Fibroblast of pulmonary artery (primary cell): ENCODE measurements at places on chromosomes 2 and 18.

DNA sequence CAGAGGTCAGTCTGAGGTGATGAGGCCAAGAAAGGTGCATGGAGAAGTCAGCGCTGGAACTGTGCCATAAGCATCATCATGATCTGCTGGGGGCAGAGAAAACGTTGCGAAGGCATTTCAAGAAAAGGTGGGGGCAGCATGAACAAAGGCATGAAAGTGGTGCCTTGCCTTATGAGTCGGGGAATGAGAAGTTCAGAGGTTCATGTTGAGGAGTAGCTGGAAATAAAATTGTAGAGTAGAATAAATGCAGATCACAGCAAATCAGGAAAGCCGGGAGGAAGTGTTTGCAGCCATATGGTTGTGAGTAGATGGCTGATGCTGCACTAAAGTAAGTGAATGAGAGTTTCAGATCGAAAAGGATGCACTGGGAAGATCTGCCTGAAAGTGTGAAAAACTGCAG is 72.1 kb upstream of the ARL5A start:
- no peak for DNase-seq

- no peak for DNase-seq
These were observed 48.2 kb downstream of the RPL37A start for GRCh38 chr2:216546641-216547403.

DNA sequence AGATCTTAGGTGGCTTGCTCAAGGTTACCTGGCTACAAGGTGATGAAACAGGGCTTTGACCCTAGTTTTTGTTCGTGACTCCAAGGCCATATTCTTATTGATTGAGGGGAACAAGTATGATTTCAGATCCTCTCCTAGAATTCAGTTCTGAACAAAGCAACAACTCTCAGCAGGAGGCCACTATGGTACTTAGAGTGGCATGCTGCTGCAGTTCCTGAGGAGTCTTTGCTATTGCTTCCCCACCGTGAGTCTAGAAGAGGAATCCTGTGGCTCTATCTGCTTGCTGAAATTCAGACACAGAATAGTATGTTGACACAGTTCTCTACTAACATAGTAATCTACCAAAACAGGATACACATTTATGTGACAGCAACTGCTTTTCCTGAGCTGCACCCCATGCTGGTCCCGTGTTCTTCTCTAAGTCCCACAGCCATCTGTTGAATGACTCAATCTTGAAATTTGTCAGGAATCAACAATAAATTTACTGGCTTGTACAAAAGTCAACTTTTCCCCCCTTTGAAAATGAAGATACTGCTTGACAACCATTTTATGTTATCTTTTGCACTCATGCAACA is 4.1 kb downstream of the TGFBRAP1 start:
- peak; percentile 30 for DNase-seq

DNA sequence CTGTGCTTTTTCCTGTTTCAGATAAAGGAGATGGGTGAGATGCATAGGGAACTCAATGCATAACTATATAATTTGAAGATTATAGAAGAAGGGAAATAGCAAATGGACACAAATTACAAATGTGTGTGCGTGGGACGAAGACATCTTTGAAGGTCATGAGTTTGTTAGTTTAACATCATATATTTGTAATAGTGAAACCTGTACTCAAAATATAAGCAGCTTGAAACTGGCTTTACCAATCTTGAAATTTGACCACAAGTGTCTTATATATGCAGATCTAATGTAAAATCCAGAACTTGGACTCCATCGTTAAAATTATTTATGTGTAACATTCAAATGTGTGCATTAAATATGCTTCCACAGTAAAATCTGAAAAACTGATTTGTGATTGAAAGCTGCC is 16.4 kb upstream of the MSH2 start:
- DNase-seq, result no peak

DNA sequence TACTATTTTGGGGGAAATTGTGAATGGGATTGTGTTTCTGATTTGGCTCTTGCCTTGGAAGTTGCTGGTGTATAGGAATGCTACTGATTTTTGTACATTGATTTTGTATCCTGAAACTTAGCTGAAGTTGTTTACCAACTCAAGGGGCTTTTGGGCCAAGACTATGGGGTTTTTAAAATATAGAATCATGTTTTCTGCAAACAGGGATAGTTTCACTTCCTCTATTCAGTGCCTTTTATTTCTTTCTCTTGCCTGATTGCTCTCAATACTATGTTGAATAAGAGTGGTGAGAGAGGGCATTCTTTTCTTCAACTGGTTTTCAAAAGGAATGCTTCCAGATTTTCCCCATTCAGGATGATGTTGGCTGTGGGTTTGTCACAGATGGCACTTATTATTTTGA is 1383.8 kb upstream of the ACVR2A start:
- no peak for DNase-seq

DNA sequence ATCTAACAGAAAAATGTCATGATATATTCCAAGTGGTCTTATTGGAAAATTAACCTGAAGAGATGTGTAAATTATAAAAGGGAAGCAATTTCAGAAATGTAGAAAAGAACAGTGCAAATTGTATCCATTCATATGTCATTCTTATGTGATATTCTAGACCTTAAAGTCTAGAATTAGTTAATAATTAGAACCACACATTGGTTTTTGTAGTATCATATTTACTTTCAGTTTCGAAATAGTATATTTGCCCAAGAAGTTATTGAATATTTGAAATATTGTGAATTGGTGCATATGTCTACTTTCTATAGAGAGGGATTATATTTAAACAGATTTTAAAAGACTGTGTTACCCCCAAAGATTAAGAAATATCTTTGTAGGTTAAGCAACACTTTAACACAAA is 1348.6 kb upstream of the ACVR2A start:
- DNase-seq, result no peak

DNA sequence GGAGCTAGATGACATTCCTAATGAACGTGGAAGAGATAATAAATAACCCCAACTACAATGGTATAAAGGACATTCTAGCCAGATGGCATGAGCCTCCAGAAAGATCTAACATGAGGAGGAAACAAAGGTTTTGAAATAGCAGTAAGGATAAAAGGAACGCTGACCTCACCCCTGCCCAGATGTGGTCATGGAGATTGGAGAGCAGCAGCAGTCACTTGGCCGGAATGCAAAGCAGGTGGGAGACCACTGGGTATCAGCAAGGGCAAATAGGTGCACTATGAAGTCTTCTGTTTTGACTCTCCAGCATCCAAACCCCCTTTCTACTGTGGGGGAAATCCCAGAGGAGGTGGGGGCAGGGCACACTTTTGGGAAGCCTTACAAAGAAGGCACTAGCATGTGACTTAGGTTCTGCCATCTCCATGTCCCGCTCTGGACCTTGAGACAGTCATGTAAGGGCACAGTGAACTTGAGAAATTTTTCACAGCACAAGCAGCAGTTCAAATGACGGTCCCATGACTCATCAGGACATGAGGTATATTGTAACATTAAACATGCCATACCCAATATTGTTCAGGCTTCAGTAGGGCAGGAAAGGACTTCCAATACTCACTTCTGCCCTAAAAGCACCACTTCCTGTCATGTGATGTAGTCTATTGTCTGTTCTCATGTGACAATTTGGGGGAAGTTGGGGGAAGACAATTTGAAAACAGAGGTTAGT is 55.2 kb downstream of the METTL4 start:
- peak; percentile 94 for DNase-seq

GRCh38 chr2:176182671-176183070 is 5.8 kb upstream of the HOXD1 start:
- no peak for DNase-seq

GRCh38 chr2:196208915-196209314 is 37.5 kb upstream of the STK17B start:
- no peak for DNase-seq

GRCh38 chr2:36356298-36356989 is 866 bp downstream of the CRIM1 start:
- DNase-seq, result no peak

GRCh38 chr2:191950132-191950874 is 103.4 kb upstream of the CAVIN2 start:
- peak; percentile 66 for DNase-seq

DNA sequence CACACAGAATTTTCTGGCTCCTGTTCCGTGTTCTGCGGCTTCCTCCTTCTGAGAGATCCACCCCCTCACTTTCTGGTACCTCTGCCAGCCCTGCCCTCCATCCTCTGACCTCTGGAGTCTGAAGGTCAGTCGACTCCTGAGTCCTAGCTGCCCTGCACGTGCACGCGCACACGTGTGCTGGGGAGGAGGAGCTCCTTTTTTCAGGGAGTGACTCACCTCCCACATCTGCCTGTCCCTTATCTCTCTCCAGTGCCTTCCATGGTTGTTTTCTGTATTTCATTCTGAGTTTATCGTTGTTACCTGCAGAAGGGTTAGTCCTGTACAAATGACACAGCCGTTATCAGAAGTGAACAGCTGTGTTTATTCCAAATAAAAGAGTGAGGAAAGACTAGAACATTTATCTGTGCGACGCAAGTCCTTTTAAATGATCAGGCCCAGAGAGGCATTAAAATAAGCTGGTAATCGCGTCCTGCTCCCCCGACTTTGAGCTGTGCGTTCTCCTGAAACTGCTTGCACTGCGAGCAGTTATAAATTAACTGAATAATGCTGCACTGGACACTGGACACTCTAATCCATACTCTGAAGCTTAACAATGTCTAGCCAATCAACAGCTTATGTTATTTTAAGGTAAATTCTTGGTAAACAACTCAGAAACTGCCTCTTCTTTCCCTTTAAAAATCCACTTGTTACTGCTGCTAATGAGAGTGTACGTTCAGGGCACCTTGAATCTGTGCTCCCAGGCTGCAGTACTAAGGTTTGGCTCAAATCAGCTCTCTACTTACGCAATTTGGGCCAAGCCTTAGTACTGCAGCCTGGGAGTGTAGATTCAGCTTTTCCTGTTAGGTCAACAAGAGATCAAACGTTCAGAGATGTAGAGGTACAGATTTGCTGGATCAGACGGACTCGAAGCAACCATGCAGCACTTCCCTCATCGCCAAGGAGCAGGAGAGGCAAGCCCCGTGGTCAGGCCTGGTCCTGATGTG is 72.5 kb downstream of the GALR1 start:
- no peak for DNase-seq

GRCh38 chr18:59651071-59651470 is 46.2 kb downstream of the CCBE1 start:
- no peak for DNase-seq

DNA sequence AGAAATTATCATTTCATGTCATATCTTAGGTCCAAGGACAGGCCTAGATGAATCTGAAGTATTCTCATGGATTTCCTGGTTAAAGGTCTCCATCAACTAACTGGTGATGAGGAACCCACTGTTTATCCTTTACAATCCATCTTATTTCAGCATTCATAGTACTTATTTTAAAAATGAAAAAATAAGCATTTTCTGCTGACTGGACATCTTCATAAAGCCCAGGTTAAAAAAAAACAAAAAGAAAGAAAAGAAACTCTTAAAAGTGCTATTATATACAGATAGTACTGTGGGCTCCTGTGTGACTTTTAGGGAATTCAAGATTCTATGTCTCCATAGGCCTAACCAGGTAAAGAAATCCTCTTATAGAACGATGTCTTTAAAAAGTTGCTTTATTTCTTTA is 7.1 kb downstream of the ERBB4 start:
- no peak for DNase-seq

DNA sequence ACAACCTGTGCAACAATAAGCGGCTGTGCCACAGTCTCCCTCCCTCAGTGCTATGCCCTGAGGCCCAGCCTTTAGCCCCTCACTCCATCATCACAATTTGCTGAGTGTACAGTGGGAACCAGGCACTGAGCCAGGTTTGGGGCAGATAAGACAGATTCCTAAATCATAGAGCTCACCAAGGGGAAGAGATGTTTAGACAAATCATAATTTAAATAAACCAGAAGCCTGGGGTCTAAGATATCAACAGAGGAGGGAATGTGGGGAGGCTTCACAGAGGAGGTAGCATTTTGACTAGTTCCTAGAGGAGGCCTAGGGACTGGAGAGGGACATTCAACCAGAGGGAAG is 139.3 kb upstream of the EPAS1 start:
- peak; percentile 54 for DNase-seq

DNA sequence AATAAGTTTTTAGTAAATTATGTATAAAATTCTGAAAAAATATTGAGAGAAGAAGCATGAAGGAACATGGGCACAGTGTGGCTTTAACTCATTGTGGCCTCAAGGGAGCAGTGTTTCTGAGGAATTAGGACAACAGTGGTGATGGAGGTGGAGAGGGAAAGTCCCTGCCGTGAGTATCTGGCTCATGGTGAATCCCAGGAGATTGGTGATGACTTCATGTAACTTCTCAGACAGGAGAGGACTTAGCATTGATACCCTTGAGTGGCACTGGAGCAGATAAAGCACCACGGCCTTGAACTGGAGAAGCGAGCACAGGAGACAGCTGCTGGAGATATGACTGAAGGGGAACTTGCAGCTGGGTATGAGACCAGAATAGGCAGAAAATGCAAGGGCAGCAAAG is 35.0 kb upstream of the LRP1B start:
- peak; percentile 75 for DNase-seq

DNA sequence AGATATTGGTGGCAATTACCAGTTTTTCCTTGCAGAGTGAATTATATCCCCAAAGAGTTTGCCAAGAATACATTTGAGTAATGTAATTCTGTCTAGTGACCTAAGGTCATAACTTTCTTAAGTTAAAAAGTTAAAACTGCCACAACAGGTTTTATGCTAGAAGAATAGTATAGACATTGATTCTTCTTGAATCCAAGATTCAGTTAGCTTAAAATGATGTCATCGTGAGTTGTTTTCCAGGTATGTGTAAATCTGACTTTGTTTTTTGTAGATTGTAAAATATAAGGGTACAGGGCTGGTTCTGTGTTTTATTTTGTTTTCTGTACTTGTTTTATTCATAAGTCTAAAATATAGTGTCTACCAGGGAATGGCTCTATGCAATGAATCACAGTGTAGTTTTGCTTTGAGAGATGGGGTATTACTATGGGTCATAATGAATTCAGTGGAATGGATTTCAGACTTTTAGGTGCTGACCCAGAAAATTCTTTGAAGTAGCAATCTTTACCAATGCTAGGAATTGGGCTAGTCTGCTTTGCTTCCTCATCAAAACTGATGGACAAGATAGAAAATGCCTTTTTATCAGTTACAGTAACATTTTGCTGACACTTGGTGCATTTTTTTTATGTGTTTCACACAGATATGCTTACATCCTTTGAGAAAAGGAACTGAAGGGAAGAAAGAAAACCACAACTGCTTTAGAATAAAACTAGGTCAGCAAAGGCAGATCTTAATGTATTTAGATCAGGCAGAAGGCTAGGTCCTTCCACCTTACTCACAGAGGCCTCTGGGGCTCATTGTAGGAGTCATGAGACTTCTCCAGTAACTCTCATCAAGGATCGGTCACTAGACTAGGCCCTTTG is 20.8 kb upstream of the MGAT5 start:
- DNase-seq, result no peak
